ENCODE measurements at places on chromosomes 16 and 17.

- no peaks in the 10 kb centered on the region for H3K27me3 ChIP-seq
- H3K4me1 ChIP-seq: no peaks in the 10 kb centered on the region
- no peak for DNase-seq
- no peak overlapping the region for H3K27ac ChIP-seq
Observed at GRCh38 chr16:65749506-65749905, 617.0 kb upstream of the CDH5 start.

DNA sequence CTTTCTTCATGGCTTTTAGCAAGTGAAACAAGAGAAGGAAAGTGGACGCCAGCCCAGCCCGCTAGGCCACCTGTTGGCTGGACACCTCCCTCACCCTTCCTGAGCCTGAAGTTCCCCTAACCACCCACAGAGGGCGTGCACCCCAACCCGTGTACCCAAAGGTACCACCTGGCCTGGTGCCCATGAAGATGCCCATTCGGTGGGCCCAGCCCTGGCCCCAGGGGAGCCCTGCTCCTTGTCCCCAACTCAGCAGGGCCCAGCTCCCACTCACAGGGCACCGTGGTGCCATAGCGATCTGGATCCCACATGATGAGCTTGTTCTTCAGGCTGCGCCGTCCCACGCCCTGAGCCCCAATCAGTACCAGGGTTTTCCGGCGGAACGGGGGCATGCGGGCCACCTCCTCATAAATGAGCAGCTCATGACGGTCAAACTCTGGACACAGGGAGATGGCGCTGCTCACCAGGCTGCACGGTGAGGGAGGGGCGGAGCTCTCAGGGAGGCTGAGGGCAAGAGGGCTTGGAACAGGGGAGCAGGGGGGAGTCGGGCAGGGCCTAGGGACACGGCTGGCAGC, 26.8 kb downstream of the MPP2 start:
- H3K4me3 ChIP-seq: no peak overlapping the region
- no peaks in the 10 kb centered on the region for H3K36me3 ChIP-seq
- H3K4me1 ChIP-seq: peaks cover 2% of the 10 kb centered on the region
- peak; percentile 88 for DNase-seq

DNA sequence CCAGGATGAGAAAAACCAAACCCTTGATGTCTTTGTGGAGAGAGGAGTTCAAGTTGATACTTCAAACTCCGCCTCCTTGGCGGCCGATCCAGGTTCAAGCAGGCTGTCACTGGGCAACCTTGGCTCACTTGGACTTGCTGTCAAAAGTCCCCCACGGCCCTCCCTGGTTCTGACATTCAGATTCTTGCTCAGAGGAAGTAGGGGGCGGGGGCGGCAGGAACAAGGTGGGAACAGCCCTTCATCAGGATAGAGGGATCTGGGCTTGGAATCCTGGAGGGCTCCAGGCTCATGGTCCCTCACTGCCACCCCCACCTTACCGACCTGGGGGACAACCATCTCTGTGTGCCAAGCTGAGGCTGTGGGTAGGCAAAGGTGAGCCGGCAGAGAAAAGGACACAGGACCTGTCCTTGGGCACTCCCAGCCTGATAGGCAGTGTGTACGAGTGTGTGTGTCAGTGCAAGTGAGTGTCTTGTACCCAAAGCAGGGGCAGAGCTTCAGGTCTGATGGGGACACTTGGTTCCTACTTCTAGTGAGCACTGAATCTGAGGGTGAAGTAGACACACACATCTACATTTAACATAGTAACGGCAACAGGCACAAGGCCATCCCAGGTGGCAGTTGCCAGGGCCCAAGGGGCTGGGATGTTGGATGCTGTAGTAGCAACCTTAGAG, 6.6 kb upstream of the TSPOAP1 start:
- no peak overlapping the region for H3K4me3 ChIP-seq
- DNase-seq: no peak
- H3K27ac ChIP-seq: no peak overlapping the region
- H3K27me3 ChIP-seq: no peaks in the 10 kb centered on the region
- no peaks in the 10 kb centered on the region for H3K4me1 ChIP-seq
- no peaks in the 10 kb centered on the region for H3K36me3 ChIP-seq

DNA sequence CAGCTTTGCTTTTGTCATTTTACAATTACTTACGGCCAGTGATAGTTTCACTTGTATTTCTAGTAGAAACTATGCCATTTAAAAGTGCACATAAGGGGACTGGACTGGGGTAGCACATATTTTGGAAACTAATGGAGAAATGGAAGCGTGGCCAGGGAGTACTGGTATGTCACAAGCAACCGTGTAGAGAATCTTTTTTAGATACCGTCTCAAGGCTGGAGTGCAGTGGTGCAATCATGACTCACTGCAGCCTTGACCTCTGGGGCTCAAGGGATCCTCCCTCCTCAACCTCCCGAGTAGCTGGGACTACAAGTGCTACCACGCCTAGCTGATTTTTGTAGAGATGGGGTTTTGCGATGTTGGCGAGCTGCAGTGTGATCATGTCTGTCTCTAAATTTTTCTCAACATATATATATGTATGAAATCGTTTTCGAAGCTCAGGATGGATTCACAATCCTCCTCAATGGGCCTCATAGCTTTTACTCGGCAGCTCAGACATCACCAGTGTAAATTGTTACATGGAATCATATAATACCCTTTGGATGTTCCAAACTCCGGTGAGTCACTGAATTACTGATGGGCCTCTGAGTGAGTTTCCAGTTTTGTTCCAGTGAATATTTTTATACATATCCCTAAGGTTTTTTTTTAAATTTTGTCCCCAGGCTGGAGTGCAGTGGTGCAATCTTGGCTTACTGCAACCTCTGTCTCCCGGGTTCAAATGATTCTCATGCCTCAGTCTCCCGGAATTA, 51.7 kb downstream of the ZNF778 start:
- H3K36me3 ChIP-seq: peaks cover 4% of the 10 kb centered on the region
- H3K27me3 ChIP-seq: no peaks in the 10 kb centered on the region
- H3K4me3 ChIP-seq: no peak overlapping the region

GRCh38 chr17:74190154-74190553, 13.3 kb upstream of the RPL38 start:
- no peaks in the 10 kb centered on the region for H3K27me3 ChIP-seq
- DNase-seq: peak; percentile 1
- H3K36me3 ChIP-seq: no peaks in the 10 kb centered on the region
- H3K27ac ChIP-seq: no peak overlapping the region

- H3K36me3 ChIP-seq: no peaks in the 10 kb centered on the region
Observed at GRCh38 chr16:77788181-77789084, at the start of gene VAT1L. Gene VAT1L, plus strand, starts transcription at chr16:77788564. Its CDS starts 119 bp downstream, at chr16:77788683.

Measured in kidney (tissue), 22 donors.